ENCODE measurements at places on chromosomes 3 and 15.

GRCh38 chr15:31275331-31276262 lies 51.0 kb upstream of the KLF13 start:
- DNase-seq: no peak

- no peak for DNase-seq
Observed at GRCh38 chr3:176766862-176767261, 430.4 kb downstream of the TBL1XR1 start.

DNA sequence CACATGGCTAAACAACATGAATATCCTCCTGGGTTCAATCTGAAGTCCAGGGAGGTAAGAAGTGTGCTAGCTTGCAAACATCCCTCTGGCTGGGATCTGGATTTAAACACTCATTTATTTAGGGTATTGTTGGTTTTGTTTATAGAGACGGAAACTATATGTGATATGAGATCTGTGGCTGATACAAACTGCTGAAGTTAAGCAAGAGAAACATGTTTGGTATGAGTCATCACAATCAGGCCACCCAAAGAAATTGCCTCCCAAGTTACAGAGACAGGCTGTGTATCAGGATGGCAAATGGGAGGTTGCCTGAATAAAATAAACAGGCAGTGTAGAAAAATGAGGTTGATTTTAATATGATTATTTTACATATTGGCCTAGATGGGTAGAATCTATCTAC lies 562.1 kb downstream of the IGSF11 start:
- no peak for DNase-seq

DNA sequence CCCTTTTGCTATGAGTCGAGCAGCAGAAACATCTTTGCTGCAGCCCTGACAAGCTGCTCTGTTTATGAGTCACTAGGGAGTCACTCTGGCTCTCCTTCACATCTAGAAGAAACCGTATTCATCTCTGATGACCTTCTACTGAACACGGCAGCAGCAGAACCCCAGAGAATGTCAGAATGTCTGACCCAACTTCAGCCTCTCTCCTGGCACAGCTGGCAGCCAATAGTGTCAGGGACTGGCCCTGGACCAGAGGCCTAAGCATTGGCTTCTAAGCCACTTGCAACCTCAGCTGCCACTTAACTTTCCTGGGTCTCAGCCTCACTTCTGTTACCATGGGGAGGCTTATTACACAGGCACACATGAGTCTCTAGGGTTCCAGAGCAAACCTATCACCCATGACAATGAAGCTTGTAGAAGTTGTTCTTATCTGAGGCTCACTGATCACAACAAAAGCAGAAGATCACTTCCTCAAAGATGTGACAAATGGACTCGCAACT lies 184.1 kb upstream of the TLE3 start:
- DNase-seq: no peak

- DNase-seq: no peak
Observed at GRCh38 chr3:143222505-143222904, 102.9 kb downstream of the CHST2 start.

DNA sequence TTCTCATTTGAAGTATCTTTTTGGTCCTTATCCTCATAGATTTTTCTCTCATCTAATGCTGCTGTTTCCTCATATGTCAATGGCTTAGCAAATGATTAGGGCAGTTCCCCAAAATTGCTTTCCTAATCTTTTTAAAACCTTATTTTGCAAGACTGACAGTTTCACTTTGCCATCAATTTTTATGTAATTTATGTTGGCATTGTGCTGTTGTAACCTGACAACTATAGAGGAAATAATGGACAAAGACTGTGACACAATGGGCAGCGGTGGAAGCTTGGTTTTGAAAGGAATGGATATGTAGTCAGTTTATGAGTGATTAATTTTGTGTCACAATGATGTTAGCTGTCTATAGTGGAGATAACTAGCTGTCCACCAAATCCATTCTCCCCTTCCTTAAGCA lies 10.6 kb upstream of the SH3BP5 start:
- no peak for DNase-seq

DNA sequence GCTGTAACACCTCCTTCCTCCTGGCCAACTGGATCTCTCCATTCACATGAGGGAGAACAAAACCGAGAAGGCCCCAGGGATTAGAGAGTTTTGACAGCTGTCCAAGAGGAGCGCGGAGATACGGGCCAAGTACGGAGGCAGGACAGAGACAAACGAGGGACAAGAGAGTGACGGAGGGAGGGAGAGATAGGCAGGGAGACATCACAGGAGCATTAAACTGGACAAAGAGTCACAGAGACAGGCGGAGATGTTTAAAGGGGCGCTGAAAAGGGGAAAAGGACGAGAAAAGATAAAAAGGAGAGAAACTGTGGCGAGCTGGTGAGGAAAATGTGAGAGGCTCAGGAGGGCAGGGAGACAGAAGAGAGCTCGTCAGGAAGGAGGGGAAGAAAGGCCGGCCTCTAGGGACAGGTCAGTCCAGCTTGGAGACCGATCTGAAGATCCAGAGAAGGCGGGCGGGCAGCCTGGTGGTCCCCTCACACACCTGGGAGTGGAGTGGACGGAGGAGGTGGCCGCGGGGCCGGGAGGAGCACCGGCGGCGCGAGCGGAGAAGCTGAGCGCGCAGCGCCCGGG lies 40.5 kb upstream of the ROPN1 start:
- peak; percentile 54 for DNase-seq

DNA sequence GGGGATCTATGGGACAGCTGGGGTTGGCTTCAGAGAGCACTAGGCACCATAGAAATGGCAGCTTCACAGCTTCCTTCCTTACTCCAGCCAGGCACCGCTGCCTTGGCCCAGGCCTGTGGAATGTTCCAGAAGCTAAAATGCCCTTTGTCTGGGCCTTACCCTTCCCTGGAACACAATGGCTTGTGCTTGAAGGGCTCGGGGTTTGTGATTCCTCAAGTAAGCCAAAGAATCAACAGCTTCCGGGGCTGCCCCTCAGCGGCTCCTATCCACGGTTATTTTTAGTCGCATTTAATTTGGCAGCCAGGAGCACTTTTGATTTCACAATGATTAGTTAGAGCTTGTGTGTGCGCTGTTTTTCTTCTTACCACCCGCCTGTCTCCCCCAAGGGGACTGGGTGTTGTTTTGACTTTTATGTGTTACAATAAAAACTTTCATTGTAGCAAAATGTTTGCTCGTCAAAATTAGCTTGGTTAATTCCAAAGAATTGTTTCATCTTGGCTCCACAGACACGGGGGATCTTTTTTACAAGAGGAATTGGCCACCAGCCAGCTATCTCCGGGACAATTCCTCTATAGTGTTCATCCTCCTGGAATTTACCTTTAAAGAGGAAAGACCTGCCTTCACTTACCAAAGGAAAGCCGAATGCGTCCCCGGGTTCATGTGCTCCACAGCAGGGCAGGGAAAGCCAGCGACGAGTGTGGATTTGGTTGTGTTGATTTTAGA lies 73.8 kb downstream of the TLE3 start:
- DNase-seq: no peak

- DNase-seq: peak; percentile 85
Observed at GRCh38 chr15:82646250-82647044, 716 bp downstream of the CPEB1 start.

- no peak for DNase-seq
Observed at GRCh38 chr3:77001062-77001701, 38.7 kb upstream of the ROBO2 start.

GRCh38 chr3:50276762-50277101 lies 2.2 kb upstream of the LSMEM2 start:
- no peak for DNase-seq

DNA sequence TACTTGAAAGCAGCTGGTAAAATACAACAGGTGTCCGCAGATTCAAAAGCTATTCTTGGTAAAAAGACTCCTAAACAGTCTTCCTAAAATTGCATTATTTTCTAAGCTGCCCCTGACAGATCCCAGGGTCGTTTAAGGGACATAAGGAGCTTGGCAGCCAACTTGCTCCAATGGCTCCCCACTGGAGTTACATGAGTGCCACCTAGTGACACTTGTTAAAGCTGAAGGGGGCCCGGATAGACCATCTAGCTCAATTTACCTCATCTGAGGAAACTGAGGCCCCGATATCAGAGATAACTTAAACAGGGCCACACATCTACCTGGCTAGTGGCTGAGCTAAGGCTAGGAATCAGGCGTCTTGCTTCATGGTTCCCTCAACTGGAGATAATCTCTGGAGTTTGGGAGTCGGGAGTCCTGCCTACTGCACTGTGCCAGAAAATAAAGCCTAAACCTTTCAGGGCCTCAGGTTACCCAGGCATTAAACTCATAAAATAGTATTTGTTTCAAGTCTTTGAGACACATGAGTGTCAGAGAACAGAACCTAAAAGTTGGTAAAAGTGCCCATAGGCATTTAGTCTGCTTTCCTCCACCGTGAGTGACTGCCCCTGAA lies 6.5 kb upstream of the TBC1D23 start:
- DNase-seq: peak; percentile 92

GRCh38 chr15:90343302-90343790 lies 8.7 kb upstream of the ZNF774 start:
- DNase-seq: no peak

- DNase-seq: no peak
Observed at GRCh38 chr3:106215047-106215446, 346.2 kb upstream of the CBLB start.

DNA sequence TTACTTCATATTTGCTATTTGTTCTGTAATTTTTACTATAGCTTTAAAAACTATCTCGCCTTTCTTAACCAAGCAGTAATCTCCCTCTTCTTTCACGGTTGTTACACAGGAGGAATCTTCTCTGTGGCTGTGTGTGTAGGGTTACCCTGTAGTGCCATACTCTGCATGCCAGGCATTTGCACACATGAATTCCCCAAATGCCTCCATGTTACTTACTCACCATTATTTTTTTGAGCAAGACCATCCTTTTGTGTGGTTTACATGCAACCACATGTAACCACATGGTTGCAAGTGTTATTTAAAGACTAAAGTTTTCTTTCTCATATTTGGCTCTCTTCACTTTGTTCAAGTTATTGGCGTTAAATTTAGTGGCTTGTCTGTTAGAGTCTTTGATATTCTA lies 45.5 kb downstream of the HPS3 start:
- DNase-seq: no peak

DNA sequence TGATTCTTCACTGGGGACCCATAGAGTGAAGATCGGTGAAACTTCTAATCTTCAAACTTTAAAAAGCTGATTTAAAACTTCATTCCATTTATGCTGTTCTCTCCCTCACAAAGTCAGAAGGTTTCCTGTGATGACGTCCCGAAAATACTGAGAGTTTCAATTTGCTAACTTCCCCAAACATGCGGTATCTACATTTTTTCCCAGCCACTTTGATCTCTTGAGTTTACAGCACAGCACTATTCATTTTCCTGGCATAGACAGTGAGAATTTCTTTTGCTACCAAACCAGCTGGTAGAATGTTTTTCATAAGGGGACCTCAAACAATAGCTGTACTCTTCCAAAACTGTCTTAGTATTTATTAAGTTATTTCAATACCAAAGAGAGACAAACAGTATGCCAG lies 156.8 kb downstream of the LSAMP start:
- DNase-seq: no peak

DNA sequence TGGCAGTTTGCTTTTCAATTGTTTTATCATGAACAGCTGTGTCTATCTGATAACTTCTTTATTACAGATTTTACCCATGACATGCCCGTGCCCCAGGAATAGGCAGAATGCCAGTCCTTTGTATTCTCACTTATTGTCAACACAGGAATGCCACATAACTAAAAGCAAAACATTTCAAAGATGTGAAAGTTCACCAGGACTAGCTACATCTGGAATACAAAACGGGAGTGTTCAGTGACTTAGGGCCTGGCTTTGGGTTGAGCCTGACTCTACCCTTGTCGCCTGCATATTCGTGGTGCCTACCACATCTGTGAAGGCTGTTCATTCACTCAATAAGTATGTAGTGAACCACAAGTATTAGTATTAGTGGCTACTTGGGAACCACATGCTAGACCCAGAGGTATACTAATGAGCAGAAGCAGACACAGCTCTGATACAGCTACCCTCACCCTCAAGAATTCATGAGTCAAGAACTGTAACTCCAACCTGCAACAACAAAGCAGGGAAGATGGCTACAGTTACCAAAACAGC lies 2.9 kb downstream of the TNFSF10 start:
- DNase-seq: no peak

GRCh38 chr3:166860217-166860616 lies 519.9 kb downstream of the ZBBX start:
- no peak for DNase-seq

- peak; percentile 51 for DNase-seq
Observed at GRCh38 chr3:184260724-184261269, 556 bp downstream of the CAMK2N2 start.

- no peak for DNase-seq
Observed at GRCh38 chr15:74609938-74610301, 5.7 kb upstream of the CLK3 start.

DNA sequence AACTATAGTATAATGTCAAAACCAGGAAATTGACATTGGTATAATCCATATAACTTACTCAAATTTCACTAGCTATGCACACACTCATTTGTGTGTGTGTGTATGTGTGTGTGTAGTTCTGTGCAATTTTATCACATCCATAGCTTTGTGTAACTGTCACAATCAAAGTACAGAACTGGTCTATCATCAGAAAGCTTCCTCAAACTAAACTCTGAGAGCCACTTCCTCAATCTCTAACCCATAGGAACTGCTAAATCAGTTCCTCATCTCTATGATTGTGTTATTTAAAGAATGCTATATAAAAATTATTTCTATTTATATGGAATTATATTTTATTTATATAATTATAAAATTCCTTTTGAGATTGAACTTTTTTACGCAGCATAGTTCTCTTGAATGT lies 18.1 kb downstream of the LNP1 start:
- no peak for DNase-seq

GRCh38 chr3:175726228-175726627 lies 867.1 kb downstream of the NAALADL2 start:
- no peak for DNase-seq

DNA sequence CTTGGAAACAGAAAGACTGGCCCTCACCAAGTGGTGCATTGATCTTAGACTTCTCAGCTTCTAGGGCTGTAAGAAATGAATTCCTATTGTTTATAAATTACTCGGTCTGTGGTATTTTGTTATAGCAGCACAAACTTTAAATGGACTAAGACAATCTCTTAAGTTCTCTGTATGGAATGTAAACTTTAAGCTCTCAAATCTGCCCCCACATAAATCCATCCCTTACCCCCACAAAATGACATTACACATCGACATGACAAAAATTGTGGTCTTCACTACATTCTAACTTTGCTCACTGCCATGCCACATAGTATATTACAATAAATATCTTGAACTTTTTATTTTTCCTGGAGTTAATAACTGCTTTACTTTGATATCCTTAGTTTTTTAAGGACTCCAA lies 121.3 kb downstream of the MYLK start:
- DNase-seq: no peak

Data from GM23338 (cell line).